A549 (cell line): ENCODE measurements at places on chromosomes 5 and 9.

- no peak for DNase-seq
These were observed 2.6 kb upstream of the TNFAIP8 start for GRCh38 chr5:119353213-119353612.

DNA sequence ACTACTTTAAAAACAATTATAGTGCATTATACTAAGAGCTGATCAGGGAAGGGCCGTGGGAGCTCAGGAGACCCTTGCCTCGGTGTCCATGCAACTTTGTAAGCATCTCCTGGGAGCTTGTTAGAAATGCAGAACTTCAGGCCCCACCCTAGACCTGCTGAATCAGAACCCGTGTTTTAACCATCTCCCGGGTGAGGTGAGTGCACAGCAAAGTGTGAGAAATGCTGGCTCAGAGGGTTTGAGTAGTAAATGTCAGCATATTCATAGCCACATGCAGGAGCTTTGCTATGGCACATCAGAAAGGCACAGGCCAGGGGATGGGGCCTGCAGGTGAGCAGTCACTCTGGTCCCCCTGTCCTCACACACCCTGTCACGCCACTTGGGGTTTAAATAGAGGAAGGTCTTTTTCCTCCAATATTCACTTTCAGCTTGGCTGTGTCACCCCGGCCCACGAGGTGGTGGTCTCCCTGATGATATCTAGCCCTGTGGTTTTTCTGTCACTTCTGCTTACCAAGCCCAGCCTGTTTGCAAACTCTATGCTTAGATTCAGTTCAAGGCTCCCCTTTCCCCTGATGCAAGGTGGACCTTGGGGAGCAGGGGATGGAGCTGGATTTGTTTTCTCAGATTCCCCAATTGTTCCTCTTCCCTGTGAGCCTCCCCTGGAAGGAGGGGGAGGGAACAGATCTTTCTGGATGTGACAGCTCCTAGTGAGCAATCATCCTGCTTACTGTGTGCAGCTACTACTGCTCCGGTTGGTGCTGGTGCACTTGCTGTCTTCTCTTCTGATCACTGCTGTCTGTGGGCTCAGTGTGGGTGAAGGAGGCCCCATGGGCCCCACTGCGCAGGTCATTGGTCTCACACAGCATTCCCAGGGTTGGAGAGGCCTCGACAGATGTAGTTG, 51.8 kb upstream of the TGFBR1 start:
- DNase-seq: no peak

DNA sequence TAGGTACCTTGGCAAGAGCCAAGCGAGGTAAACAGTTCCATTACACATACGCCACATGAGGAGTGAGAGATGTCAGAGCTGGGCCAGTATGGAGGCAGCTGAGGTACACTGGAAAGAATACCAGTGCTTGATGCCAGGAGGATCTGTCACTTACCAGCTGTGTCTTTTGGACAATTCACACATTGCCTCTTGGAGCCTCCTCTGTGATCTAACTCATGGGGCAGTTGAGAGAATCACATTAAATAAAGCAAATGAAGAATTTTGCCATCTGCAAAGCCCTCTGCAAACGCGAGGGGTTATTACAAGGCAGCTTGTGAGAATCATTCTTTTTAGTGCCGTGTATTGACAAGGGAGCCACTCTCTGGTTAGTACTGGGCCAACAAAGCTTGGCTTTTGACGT, 429.7 kb upstream of the KLF4 start:
- no peak for DNase-seq

DNA sequence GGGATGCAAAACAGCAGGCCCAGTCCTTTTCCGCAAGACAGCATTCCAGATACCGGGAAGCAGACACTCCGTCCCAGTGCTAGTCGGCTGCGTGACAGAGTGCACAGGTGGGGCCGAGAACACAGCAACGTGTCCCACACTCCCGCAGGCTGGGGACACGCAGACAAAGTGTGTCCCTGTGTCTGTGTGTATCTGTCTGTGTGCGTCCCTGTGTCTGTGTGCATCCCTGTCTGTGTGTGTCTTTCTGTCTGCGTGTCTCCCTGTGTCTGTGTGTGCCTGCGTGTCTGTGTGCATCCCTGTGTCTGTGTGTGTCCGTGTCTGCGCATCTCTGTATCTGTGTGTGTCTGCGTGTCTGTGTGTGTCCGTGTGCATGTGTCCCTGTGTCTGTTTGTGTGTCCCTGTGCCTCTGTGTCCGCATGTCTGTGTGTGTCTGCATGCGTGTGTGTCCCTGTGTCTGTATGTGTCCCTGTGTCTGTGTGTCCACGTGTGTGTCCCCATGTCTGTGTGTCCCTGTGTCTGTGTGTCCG, 137.0 kb downstream of the MRPL36 start:
- DNase-seq: no peak

GRCh38 chr5:81417052-81417451, 23.1 kb upstream of the ACOT12 start:
- no peak for DNase-seq

DNA sequence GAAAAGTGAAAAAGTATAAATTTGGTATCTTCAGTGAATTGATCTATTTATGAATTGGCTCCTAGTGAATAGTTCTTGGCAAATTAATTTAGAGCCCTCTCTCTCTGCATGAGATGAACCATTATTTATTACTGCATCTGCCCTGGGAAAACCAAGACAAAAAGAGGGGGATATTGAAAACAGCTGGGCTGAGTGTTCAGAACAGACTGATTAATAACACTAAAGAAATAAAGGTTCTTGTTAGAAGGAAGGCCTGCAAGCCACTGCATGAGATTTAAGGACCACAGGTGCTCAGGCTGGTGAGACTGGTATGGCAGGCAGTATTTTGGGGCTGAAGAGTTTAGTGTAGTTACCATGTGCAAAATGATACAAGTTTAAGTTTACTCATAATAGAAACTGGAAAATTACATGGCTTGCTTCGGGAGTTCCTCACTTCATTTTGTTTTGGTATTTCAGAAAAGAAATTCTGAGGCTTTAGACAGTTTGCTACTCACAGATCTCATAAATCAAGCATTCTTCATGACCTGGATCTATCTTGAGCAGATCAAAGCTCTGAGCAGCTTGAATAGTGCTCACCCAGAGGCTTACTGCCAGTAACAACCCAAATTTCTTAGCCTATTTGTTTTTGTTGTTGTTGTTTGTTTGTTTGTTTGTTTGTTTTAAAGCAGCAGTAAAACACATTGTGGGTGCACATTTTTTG, 56.1 kb downstream of the KIAA1958 start:
- no peak for DNase-seq

- DNase-seq: no peak
These were observed 63.8 kb downstream of the FNBP1 start for GRCh38 chr9:129979071-129979745.

- DNase-seq: no peak
These were observed 63.5 kb upstream of the SLC2A8 start for GRCh38 chr9:127333221-127334064.

DNA sequence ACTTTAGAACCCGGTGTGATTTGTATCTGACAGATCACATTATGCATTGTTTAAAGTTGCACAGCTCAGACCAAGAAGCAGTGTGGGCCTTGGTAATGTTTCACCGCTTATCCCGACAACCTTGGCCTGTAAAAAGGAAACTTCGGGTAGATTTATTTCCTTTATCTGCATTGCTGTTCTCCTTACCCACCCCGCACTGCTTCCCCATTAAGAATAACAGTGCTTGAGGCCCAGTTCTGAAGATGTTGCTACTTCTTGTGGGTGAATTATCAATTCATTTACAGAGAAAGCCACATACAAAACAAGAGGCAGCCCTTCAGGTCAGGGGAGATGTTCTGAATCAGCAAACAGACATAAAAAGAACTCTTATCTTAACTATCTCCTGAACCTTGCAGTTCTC, 8.4 kb downstream of the SMARCA2 start:
- no peak for DNase-seq

- DNase-seq: no peak
These were observed 415.7 kb downstream of the RAB3C start for GRCh38 chr5:58998544-58998943.

DNA sequence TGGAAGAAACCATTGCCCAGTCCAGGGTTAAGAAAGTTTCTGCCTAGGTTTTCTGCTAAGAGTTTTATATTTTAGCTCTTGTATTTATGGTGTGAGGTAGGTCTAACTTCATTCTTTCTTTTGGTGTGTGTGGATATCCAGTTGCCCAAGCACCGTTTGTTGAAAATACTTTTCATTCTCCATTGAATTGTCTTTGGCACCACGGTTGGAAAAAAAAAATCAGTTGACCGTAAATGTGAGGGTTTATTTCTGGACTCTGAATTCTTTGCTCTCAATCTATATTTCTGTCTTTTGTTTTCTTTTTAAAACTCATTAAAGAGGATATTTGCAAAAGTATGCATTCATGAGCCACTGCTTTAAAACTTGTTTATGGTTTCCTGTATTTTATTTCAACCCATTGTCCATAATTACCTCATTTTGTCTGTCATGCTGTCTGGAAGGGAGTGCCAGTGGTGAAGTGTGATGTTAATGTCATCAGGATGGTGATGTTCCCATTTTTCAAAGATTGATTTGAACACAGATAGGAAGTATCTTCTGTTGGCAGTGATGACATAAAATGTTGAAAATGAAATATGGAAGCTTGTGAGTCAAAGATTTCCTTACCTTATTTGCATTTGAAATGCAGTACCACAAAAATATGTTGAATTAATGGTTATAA, 33.9 kb downstream of the HABP4 start:
- DNase-seq: no peak

- no peak for DNase-seq
These were observed 69.4 kb downstream of the EBF1 start for GRCh38 chr5:159030357-159030756.

- DNase-seq: no peak
These were observed 23.0 kb upstream of the NSG2 start for GRCh38 chr5:174022384-174023095.

- DNase-seq: no peak
These were observed 22.0 kb upstream of the EPB41L4B start for GRCh38 chr9:109342878-109343277.

GRCh38 chr5:119328753-119329602, 26.8 kb upstream of the TNFAIP8 start:
- no peak for DNase-seq

DNA sequence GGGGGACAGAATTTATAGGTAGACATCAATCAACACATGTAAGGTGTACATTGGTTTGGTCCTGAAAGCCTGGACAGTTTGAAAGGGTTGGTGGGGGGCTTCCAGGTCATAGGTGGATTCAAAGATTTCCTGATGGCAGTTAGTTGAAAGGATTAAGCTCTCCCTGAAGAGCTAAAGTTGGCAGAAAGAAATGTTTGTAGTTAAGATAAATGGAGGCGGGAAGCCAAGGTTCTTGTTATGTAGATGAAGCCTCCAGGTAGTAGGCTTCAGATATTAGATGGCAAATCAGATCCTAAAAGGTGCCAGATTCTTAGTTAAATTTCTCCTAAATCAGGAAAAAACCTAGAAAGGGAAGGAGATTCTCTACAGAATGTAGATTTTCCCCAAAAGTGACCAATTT, 9.0 kb upstream of the LRRTM2 start:
- no peak for DNase-seq
